Left kidney (tissue), 8 donors: ENCODE measurements at places on chromosomes 3 and 15.

DNA sequence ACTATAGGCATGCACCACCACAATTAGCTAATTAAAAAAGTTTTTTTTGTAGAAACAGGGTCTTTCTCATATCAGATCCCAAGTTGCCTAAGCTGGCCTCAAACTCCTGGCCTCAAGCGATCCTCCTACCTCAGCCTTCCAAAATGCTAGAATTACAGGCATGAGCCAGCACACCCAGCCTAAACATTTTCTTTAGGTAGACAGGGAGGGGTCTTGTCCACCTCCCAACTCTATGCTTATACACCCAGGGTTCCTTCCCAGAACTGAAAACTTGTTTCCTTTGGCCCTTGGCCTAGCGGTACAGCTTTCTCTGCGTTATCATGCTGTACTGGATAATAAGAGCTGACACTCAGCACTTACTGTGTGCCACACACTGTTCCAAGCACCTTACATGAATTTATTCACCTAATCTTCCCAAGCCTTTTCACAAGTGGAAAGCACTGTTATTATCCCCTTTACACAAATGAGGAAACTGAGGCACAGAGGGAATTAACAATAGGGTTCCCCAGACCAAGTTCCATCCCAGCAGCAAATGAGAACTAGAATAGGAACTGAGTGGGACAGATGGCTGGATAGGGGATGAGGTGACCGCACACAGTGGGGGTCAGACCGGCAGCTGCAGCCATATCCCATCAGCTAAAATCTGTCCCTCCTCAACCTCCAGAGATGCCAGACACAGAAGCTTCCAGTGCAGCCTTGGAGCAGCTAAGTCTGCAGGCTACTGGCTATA, 150.8 kb downstream of the MEGF11 start:
- DNase-seq, result no peak

- no peak for DNase-seq
Measured at GRCh38 chr3:82085356-82085755, 323.9 kb upstream of the GBE1 start.

GRCh38 chr15:39942753-39943150, 8.8 kb downstream of the EIF2AK4 start:
- DNase-seq, result no peak

- no peak for DNase-seq
Measured at GRCh38 chr15:26572602-26573350, 200.1 kb downstream of the GABRB3 start.

DNA sequence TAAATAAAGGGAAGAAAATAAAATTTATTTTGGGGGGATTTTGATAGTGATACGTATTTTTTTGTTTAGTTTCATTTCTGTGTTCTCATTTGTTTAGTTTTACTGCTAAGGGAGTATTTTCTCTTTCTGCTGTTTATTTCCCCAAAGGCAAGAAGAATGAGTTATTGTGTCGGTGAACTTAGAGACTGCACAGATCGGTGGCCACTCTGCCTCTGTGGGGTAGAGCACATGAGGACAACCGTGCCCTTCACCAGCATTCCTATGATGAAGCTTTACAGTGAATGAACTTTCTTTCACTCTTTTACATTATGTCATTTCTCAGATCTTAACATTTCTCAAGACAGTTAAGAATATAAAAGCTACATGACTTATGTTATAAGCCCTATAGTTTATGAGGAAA, 214.4 kb downstream of the OCA2 start:
- DNase-seq, result no peak

GRCh38 chr3:147619921-147620560, 210.9 kb downstream of the ZIC1 start:
- DNase-seq, result no peak

DNA sequence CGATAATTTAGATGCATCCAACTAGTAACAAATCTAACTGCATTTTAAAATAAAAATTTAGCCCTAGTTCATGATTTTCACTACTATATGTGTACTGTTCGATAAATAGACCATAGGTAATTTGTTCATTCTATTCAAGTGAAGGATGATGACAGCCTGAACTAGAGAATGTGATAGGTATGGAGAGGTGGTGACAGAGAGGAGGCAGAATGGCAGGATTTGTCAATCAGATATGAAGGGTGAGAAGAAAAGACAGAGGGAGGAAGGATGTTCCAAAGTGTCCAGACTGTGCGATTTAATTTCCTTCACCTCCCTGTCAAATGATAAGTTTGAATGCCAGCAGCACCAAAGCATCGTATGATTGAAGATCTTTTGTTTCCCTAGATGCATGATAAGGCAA, 31.6 kb downstream of the BCL2A1 start:
- no peak for DNase-seq

GRCh38 chr15:76994001-76994400, 925 bp upstream of the PSTPIP1 start:
- no peak for DNase-seq
